CD4-positive, alpha-beta T cell treated with Interleukin-6 at 100 ng/mL for 8 hours (primary cell): ENCODE measurements at places on chromosomes 11 and 22.

- no peak for DNase-seq
These were observed 342.3 kb upstream of the CCDC179 start for GRCh38 chr11:23202611-23203010.

DNA sequence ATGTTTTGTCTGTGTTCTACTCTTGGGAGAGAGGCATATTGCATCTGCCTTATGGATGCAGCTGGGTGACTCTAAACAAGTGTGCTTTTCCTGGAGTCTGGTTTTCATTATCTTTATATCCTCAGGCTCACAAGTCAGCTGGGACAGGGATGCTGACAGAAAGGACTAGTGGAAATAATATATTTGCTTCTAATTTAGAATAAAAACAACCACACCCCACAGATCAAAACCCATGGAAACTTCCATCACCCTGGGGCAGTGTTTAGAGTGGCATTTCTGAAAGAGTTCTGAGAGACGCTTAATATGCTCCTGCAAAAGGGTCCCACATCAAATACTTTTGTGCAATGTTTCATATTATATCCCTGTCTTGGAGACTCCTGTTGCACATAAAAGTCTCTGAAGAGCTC, 20.8 kb downstream of the KCNE3 start:
- no peak for DNase-seq

DNA sequence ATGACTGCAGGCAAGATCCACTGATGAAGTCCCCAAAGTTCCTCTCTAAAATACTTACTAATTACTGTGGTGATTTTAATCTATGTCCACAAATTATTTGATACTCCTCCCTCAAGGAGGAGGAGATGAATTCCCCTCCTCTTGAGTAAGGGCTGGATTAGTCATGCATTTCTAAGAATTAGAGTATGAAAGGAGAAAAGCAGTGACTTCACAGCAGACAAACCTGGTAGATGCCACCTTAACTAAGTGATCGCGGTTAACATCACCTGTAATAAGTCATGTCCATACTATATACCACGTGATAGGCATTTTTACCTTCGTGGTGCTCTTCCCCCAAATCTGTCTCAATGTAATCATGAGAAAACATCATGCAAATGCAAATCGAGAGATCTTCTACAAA, 52.0 kb upstream of the TSPAN18 start:
- no peak for DNase-seq

DNA sequence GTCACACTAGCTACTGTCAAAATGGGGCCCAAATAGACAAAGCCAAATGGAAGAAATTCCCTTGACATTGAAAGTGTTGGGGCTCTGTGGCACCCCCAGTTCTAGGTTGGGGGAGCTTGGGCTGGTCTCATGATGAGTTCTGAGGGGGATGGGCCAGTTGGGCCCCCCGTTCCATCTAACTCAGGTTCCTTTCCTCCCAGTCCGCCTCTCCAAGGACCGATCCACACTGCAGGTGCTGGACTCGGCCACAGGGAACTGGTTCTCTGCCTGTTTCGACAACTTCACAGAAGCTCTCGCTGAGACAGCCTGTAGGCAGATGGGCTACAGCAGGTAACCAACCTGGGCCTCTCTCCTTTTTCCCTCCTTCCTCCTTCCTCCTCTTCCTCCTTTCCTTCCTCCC, 17.7 kb upstream of the SMIM35 start:
- DNase-seq, result no peak

DNA sequence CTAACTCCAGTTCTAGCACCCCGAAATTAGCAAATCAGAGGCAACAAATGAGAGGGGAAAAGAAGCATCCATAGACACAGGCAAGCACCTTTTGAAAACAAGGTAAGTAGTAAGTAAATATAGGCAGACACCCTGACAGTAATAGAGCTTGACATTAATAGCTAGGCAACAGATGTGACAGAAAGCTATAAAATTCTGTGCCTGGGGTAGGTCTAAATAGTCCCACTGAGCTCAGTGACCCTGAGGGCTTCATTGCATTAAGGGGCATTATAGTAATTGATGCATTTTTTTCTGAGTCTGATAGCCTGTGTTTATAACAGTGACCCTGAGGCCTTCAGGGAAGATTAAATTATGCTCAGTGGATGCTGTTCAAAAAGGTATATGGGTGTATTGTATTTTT, 197.1 kb downstream of the HIPK3 start:
- no peak for DNase-seq

DNA sequence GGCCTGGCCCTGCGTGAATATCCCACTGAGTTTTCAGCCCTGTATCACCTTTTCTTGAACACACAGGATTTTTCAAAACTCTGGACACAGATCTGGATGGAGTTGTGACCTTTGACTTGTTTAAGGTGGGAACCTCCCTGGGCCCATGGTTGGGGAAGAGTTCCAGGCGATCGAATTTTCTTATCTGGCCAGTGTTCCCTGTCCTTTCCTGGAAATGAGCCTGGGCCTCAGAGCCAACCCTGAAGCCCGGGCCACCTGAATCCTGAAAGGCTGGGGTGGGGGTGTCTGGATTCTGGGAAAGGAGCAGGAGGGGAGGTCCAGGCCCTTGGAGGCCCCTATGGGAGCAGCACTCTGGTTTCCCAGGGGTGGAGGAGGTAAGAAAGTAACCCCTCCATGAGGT, 29.0 kb downstream of the CAPN1 start:
- DNase-seq, result no peak

- no peak for DNase-seq
These were observed 11.5 kb downstream of the NNMT start for GRCh38 chr11:114307524-114308203.

GRCh38 chr11:91129596-91129995, 906.7 kb upstream of the CHORDC1 start:
- DNase-seq, result no peak

DNA sequence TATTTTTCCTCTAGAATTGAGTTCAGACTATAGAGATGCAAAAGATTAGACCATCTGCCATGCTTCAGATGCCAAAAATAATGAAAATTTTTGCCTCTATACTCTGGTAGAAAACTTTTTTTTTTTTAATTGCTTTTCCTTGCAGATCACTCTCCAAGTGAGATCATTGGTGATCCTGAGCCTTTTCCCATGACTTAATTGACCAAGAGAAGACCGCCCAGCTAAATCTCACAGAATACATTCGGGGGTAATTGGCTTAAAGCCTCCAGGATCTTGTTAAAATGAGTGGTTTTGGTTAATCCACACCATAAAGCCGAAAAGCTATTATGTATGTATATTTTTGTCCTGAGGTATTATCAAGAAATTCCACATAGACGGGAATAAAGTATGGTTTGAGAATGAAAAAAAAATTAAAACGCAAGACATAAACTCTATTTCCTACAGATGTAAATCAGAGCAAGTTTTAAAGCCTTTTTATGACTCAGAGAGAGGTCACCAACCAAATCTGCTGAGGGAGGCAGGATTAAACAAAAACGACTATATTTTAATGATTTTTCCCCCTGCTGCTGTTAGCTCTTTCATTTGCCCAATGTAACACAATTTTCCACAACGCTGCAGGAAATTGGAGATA, 64.0 kb downstream of the PARVA start:
- DNase-seq, result no peak

DNA sequence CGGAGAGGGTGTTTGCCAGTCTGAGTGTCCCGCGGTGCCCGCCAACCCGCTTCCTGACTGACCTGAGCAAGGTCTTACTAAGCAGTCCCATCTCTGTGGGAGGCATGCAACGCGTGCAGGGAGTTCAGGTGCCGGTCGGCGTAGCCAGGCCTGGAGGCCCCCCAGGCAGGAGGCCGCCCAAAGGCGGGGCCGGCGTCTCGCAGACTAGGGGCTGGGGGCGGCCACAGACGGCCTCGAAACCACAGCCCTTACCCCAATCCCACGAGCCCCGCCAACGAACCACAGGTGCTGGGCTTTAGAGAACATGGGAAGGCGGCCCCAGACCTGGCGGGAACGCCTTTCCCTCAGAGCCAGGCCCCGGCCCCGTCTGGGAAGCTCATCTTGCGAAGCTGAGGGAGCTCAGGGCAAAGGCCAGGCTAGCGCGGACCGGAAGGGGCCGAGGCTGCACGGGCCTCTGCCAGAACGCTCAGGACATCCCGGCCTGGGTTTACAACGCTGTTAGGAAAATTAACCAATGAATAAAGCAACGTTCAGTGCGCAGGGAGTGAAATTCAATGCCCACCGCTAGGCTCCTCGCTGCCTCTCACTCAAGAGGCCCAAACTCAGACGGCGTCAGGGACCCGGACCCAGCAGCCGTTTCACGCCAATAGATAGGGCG, 2.1 kb upstream of the MTFP1 start:
- DNase-seq, result no peak

GRCh38 chr11:96396637-96397036, 6.8 kb downstream of the JRKL start:
- no peak for DNase-seq

- no peak for DNase-seq
These were observed 4.1 kb downstream of the PITPNM1 start for GRCh38 chr11:67500831-67501715.

DNA sequence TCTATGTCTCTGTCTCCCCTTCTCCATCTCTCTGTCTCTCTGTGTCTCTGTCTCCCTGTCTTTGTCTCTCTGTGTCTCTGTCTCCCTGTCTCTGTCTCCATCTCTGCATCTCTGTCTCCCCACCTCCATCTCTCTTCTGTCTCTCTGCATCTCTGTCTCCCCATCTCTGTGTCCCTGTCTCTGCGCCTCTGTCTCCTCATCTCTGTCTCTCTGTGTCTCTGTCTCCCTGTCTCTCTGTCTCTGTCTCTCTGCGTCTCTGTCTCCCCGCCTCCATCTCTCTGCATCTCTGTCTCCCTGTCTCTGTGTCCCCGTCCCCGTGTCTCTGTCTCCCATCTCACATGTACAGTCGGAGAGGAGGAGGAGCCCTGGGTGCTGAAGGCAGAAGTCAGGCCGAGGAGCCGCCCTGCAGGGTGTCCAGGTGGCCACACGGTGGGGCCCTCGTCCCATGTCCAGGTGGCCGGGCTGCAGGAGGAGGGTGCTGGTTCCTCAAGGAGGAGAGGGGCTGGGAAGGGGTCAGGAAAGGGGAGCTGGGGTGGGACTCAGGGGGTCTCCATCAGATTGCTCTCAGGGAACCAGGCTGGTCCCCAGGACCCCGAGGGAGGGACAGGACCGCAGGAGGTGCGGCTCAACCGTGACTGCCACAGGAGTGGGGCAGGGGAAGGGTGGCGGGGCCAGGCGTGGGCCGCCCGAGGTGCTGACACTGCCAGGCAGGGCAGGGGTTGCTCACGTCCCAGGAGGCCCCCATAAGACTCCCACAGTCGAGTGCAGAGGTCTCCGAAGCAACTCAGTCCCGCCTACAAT, 25.6 kb upstream of the TH start:
- peak; percentile 66 for DNase-seq

DNA sequence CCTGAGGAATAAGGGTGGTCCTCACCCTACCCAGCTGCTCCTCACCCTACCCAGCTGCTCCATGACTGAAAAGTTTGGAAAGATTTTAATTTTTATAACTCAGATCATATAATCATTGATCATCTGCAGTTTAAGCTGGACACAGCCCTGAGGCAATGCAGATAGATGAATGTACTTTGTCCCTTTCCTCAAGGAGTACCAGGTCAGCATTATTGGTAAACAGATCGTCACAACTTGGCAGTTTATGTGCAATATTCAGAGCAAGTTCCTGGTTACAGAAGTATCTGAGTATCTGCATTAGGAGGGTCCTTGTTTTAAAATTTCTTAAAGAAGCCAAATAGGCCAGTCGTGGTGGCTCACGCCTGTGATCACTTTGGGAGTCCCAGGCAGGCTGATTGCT, 3.6 kb downstream of the TNRC6B start:
- DNase-seq, result no peak

GRCh38 chr11:104161751-104162450, 2.0 kb downstream of the PDGFD start:
- DNase-seq, result no peak

DNA sequence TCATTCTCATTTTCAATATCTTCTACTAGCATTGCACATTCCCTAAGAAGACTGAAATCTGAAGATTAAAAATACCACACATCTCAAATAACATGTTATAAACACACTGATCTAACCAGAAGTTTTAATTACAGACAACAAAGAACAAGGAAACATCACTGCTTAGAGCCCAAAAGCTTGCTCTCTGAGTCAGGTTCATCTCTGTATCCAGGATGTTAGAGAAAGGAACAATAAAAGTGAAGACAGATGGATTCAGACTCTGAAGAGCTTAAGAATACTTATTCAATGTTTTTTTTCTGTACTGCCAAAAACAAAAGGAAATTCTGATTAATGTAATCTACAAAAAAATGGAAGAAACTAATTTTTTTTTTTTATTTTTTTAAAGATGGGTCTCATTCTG, 16.5 kb downstream of the RDX start:
- DNase-seq, result no peak

- no peak for DNase-seq
These were observed 2.7 kb upstream of the MUC5B start for GRCh38 chr11:1219834-1220815.
